AG04449 (cell line): ENCODE measurements at places on chromosomes 1 and 21.

- DNase-seq = no peak
Measured at GRCh38 chr21:28781602-28782276, 210.9 kb downstream of the LTN1 start.

DNA sequence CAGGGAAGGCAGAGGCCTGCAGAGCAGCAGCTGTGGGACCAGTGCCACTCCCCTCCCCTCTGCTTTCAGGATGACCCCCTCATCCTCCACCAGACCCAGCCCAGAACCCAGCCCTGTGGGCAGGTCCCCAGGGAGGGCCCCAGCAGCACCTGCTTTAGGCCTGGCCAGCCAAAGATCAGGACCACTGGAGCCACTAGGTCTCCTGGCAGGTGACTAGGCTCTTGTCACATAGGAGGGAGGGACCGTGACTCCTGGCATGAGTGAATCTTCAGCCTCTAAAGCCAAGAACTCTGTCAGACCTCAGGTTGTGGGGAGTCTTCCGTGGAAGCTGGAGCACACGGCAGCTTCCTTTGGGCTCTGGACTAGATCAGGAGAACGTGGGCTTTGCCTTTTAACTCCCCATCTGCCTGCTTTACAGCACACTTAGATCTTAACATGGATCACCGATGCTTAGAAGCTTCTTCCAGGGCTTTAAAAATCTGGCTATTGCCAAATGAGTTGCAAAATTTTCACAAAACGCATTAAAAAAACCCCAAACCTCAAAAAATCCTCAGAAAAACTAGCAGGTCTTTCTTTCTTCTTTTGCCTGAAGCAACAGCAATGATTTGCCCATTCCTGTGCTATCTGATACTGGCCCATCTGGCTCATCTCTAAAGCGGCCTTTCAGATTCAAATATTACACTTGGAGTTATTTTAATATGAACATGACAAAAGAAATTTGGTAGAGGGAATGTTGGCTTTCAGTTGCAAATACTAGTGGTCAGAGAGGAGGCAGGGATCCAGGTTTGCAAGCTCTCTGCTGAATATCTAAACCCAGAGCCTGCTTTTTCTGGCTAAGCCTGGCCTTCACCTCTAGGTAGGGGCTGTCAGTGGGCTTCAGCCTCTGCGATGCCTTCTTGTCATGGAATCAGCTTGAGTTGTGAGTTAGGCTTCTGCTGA, 235.2 kb downstream of the SDCCAG8 start:
- peak; percentile 45 for DNase-seq

GRCh38 chr1:18921516-18922251, 19.3 kb upstream of the ALDH4A1 start:
- DNase-seq = no peak

DNA sequence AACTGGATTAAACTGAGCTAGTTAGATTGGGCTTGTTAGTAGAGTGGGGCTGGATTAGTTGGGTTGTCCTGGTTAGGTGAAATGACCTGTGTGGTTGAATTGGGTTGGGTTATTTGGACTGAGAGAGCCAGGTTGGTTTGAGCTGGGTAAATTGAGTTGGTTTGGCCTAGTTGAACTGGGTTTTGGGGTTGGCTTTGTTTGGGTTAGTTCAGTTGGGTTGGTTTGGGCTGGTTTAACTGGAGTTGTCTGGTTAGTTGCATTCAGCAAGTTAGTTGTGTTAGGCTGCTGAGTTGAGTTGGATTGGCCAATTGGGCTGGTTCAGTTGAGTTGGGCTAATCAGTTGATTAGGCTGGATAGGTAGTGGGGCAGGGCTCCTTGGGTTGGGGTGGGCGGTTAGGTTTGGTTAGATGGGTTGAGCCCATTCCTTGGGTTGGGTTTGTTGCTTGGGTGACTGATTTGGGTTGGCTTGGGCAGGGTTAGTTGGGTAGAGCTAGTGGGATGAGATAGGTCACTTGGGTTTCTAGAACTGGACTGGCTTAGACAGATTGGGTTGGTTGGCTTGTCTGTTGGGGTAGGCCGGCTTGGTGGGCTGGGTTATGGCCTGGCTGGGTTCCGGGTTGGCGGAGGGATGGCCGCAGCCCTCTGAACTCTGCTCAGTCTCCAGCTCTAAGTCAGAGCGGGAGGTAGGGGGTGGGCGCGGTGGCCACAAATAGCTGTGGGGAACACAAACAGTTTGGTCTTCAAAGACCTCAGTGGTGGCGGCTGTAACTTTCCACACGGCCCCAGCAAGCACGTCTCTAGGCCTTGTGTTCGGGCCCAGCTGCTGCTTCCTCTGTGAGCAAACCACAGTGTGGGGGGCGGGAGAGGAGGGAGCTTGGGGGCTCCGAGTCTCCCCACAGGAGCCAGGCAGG, 67.2 kb upstream of the RUNX3 start:
- no peak for DNase-seq

- no peak for DNase-seq
Measured at GRCh38 chr1:118556936-118557335, 371.9 kb upstream of the SPAG17 start.

DNA sequence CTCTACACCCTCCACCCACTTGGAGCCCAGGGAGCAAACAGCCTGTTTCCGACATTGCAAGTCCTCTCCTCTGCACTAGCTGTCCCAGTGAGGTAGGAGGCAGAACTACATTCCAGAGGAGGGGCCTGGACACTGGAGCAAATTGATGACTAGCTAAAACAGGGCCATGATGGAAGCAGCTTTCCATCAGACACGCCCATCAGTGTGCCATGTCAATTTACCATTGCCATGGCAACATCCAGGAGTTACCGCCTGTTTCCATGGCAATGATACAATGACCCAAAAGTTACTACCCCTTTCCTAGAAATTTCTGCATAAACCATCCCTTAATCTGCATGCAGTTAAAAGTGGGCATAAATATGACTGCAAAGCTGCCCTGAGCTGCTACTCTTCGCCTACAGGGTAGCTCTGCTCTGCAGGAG, 647.1 kb downstream of the PTPRU start:
- DNase-seq = no peak

DNA sequence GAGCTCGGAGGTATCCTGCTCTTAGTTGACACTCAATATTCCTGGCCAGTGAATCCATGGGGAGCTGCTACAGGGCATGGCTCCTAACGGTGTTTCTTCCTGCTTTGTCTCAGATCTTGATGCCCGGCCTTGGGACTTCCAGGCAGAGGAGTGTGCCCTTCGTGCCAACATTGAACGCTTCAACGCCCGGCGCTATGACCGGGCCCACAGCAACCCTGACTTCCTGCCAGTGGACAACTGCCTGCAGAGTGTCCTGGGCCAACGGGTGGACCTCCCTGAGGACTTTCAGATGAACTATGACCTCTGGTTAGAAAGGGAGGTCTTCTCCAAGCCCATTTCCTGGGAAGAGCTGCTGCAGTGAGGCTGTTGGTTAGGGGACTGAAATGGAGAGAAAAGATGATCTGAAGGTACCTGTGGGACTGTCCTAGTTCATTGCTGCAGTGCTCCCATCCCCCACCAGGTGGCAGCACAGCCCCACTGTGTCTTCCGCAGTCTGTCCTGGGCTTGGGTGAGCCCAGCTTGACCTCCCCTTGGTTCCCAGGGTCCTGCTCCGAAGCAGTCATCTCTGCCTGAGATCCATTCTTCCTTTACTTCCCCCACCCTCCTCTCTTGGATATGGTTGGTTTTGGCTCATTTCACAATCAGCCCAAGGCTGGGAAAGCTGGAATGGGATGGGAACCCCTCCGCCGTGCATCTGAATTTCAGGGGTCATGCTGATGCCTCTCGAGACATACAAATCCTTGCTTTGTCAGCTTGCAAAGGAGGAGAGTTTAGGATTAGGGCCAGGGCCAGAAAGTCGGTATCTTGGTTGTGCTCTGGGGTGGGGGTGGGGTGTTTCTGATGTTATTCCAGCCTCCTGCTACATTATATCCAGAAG, 16.7 kb downstream of the ALX3 start:
- DNase-seq = no peak

DNA sequence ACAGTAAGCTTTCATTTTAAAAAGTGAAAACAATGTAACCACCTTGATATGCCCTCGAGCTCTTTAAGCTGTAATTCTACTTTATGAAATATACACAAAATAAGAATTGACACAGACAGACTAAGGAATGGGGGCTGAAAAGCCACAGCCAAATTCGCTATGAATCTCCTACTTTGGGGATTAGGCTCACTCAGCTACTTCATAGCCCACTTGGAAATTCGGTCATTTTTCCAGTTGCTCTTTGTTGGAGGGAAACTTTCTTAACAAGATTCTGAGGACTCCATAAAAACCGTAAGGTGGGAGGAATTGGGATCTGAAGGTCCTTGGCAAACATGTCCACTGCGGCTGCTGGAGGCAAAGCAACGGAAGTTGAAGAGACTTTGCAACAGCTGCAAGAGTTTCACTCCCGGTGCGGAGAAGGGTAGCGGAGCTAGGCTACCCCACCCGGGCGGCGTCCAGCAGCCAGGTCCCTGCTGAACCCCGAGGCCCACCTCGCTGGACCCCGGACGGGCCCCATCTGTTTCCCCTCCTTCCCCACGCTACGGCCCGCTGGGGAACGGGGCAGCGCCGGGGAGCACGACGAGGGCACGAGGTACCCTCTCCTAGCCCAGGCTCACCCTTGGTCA, 634 bp downstream of the MYCBP start:
- DNase-seq = no peak

DNA sequence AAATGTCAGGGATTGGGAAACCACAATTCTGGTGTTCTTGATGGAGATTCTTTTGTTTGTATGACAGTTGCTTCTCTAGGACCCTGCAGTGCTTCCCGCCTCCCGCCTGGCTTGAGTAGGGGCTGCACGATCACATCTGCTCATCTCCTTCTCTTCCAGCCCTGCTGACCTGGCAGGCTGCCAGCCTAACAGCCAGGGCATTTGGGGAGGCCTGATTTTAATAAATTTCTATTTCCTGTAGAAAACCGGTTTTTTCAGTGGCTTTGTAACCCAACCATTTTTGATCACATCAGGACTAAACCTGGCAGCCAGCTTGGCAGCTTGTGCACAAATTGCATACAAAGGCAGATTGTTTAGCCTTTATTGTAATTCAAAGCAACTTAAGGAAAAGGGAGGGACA, 78.9 kb downstream of the UBE2U start:
- no peak for DNase-seq

- no peak for DNase-seq
Measured at GRCh38 chr1:155051342-155051776, 243 bp downstream of the ADAM15 start.

- DNase-seq = no peak
Measured at GRCh38 chr1:222979561-222979960, 163.5 kb downstream of the TLR5 start.

- no peak for DNase-seq
Measured at GRCh38 chr1:20401405-20402010, 84.5 kb downstream of the CAMK2N1 start.

DNA sequence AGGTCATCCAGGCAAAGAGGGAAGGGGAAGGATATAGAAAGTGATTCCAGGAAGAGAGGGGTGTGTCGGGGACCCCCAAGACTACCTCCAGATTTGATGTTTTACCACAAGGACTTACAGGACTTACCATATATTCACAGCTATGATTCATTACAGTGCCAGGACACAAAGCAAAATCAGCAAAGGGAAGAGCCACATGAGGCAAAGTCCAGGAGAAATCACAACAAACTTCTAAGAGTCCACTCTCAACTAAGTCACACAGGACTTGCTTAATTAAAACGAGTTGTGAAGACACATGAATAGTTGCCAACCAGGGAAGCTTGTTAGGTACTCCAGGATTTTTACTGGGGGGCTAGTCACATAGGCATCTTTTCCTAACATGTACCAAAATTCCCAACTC, 217.3 kb downstream of the TTLL7 start:
- DNase-seq = no peak

- DNase-seq = no peak
Measured at GRCh38 chr1:232658386-232658785, 28.5 kb upstream of the SIPA1L2 start.

DNA sequence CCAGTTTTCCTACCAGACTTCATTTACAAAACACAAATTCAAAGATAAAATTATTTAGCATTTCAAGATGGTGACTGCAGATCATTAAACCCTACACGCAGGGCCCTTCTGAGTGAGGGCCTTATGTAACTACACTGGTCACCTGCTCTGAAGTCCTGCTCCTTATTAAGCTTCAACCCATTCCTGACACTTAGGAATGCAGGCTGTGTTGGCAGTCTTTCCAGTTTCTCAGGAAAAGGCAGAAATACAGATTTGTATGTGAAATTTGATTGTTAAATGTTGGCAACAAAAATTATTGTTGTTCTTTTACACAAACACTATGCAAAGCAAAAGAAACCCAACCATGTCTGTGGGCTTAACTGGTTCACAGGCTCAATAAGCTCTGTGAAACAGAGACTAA, 25.8 kb upstream of the BCAS2 start:
- DNase-seq = no peak

DNA sequence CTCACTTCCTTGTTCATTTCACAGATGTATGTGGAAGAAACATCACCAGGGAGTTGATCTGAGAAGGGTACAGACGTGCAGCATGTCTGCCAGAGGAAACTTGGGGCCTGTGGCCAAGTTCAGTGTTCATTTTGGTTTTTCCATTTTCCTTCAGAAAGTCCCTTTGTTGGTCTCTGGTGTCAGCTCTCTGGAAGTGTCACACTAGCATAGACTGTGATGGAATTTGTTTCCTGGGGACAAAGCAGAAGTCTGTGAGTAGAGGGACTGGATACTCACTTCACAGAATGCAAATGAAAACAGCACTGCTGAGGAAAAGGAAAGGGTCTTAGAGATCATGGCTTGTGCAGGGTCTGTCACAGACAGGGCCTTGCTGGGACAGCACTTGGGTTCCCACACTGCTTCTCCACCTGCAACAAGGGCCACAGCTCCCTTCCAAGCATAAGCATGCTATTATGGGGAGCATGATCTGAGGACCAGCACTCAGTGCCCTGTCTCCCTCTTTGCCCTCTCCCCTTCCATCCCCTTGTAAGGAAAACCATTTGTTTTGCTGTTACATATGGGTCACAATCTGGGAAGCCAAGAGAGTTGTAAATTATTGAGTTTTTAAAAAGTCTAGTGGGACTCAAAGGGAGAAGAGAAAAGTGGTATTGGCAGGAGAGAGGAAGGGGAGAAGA, 31.4 kb upstream of the CD84 start:
- no peak for DNase-seq

DNA sequence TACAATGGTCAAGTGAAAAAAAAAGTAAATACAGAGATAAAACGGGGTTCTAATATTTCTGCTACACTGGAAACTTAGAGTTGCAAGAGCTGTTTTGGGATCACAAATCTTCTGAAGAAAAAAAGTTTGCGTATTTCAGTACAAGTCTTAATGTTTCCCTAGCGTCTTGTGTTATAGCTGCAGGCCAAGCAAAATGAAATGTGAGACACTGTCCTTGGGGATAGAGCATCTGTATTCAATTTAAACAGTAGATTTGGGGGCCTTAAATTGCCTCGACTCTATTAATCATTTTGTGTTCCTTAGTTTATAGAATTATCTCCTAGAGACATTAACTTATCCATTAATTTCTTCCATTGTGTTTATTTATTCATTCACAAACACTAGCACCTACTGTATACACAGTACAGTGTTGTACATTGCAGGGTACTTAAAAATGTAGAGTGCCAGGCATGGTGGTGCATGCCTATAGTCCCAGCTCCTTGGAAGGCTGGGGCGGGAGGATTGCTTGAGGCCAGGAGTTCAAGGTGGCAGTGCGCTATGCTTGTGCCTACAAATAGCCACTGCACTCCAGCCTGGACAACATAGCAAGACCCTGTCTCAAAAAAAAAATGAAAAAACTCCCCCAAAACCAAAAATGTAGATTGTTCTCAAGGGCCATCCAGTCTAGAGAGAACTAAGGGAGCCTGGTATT, 7.9 kb downstream of the DISC1 start:
- DNase-seq = no peak
